ENCODE measurements at places on chromosomes 3 and 15.

DNA sequence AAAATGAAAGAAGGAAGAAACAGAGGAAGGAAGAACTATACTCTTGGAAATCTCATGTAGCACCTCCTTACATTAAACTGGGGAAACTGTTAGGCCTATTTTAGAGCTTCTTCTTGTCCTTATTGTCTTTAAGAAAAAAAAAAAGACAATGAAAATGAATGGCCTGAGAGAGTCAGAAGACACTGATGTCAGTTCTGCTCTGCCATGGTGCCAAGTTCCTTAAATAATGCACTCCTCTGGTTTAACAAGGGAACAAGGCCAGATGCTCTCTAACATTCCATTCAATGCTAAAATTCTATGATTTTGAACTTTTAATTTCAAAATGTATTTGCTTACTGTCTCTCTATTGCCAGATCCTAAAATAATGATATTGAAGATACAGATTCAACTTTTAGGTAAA lies 4.4 kb upstream of the MBNL1 start:
- no peak for DNase-seq

DNA sequence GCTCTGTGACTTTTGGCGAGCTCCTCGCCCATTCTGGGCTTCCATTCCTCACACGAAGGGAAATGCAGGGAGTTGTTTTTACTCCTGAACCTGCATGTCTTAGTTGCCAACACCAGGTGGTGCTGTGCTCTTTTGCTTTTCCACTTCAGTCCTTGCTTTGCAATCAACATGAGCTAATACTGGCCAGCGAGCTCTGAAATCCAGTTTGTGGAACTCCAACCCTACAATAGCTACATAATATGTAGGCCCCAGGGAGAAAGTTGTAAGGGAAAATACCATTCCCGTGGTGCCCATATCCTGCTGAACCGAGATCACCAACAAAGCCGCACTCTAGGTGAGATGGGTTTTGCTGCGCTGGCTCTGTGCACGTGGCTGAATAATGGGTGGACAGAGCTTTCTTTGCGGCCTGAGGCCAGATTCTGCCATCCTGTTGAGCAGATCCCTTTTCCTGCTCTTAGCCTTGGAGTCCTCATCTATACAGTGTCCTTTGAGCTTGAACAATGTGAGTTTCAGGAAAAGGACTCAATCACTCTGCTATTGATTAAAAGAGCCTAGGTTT lies 25.0 kb downstream of the LSM3 start:
- peak; percentile 63 for DNase-seq

GRCh38 chr15:98596131-98596530 lies 52.2 kb upstream of the IGF1R start:
- no peak for DNase-seq

- DNase-seq, result no peak
These were observed 134.9 kb upstream of the ZBTB20 start for GRCh38 chr3:115281697-115282675.

- DNase-seq, result no peak
These were observed 20.6 kb upstream of the RBM5 start for GRCh38 chr3:50068134-50068533.

GRCh38 chr3:168121184-168122017 lies 25.7 kb upstream of the GOLIM4 start:
- no peak for DNase-seq

DNA sequence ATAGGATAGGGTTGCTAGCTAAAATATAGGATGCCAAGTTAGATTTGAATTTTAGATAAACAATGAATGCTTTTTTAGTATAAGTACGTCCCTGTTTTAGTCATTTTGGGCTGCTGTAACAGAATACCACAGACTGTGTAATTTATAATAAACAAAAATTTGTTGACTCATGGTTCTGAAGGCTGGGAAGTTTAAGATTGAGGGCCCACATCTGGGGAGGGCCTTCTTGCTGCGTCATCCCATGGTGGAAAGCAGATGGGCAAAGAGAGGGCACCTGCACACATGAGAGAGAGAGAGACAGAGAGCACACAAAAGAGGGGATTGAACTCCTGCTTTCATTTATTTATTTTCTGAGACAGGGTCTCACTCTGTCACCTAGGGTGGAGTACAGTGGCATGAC lies 246.5 kb downstream of the EPHB1 start:
- no peak for DNase-seq

DNA sequence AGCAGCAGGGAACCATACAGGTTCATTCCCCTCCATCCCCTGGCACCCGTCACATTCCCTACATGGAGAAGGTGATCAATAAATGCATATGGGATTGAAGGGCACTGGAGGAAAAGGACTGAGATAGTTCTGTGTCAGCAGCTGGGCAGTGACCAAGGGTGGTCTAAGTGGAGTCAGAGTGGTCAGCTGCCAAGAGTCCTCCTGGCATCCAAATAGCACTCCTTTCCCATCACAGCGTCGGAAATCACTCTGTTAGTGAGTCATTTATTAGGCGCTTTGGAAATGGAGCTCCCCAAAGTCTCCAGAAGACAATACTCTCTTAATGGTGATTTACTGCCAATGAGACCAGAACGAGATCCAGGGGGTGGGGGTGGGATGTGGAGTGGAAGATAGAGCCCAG lies 6.8 kb upstream of the TRH start:
- DNase-seq, result no peak

GRCh38 chr15:90412356-90413194 lies 24.5 kb downstream of the IQGAP1 start:
- peak; percentile 91 for DNase-seq

DNA sequence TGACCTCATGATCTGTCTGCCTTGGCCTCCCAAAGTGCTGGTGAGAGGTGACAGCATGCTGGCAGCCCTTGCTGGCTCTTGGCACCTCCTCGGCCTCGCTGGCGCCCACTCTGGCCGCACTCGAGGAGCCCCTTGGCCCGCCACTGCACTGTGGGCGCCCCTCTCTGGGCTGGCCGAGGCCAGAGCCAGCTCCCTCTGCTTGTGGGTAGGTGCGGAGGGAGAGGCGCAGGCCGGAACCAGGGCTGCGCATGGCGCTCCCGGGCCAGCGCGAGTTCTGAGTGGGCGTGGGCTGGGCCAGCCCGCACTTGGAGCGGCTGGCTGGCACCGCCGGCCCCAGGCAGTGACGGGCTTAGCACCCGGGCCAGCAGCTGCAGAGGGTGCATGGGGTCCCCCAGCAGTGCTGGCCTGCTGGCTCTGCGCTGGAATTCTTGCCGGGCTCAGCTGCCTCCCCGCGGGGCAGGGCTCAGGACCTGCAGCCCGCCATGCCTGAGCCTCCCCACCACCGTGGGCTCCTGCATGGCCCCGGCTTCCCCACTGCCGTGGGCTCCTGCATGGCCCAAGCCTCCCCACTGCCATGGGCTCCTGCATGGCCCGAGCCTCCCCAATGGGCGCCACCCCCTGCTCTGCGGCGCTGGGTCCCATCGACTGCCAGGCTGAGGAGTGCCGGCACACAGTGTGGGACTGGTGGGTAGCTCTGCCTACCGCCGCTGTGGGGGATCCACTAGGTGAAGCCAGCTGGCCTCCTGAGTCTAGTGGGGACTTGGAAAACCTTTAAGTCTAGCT lies 76.4 kb upstream of the OSBPL11 start:
- DNase-seq, result no peak

DNA sequence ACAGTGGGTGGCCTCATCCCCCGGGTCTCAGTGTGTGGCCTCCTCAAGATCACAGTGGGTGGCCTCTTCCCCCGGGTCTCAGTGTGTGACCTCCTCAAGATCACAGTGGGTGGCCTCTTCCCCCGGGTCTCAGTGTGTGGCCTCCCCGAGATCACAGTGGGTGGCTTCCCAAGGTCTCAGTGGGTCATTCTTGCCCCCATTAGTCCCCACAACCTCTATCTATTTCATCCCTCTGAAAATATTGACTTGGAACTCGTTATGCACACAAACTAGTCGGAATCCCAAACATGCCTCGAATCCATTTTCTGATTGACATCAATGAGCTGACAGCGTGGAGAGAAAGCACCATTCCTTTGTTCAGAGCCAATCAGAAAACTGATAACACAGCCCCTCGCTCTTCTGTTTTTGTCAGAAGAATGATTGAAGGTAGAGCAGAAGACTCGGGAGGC lies 10.8 kb upstream of the SSUH2 start:
- DNase-seq, result no peak

DNA sequence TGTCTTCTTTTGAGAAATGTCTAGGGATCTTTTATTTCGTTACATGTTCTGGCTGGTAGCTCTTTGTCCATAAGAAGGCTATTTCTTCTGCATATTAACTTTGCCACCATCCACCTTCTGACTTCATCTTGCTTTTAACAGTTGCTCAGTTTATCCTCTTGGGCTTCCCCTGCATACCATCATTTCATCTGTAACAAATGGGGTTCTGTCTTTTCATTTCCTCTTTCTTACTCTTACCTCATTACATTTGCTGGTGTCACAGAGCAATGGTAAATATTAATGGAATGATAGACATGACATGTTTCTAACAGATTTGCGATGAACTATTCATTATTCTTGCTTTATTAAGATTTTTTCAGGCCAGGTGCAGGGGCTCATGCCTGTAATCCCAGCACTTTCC lies 62.4 kb downstream of the GASK1A start:
- no peak for DNase-seq

DNA sequence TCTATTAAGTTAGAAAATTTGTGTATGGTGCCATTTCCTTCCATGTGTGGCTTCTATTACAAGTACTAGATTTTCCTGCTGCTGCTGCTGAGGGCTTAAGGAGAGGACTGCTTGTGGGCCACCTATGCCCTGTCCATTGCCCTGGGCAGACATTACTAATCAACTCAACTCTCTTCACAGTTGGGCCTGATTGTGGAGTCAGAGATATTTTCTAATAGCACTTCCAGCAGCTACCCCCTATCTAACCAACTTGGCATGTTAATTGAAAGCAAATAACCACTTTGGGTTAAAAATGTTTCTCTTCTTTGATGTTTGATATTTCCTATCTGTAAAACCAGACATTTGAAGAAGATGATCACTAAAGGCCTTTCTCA lies 242.0 kb downstream of the EDEM1 start:
- no peak for DNase-seq

DNA sequence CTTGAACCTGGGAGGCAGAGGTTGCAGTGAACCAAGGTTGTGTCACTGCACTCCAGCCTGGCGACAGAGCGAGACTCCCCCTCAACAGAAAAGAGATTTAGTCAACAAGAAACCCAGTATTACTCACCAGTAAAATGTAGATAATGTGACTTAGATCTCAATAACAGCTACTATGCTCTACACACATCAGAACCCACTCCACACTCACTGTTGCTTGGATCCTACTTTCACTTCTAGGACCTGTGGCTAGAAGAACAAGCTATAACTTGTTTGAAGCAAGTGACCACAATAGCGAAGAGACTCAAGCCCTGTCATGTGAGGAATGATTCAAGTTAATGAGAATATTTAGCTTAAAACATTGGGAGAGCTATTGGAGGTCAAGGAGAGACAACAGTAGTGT lies 100.7 kb downstream of the ANXA2 start:
- no peak for DNase-seq

GRCh38 chr3:10437272-10437994 lies 68.0 kb downstream of the ATP2B2 start:
- no peak for DNase-seq

DNA sequence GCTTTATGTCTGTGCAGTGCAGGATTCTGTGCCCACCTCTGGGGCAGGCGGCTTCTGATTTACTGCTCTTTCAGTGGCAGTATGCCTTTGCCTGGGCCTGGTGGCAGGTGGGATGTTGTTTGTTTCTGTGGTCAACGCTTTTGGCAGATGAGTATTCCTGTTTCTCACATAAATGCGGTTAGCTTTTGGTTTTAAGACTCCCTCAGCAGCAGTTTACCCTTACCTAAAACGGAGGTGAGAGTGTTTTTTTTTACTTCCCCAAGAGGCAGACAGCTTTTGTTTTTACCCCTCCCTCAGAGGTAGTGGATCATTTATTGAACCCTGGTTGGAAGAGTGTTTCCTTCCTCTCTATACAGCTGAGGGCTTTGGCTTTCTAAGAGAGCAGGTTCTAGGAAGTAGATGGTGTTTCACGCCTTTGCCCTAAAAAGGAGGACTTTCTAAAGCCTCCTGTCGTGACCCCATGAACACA lies 134.1 kb upstream of the PLSCR5 start:
- DNase-seq, result no peak

GRCh38 chr3:125684199-125684598 lies 88.9 kb upstream of the OSBPL11 start:
- DNase-seq, result peak; percentile 34

DNA sequence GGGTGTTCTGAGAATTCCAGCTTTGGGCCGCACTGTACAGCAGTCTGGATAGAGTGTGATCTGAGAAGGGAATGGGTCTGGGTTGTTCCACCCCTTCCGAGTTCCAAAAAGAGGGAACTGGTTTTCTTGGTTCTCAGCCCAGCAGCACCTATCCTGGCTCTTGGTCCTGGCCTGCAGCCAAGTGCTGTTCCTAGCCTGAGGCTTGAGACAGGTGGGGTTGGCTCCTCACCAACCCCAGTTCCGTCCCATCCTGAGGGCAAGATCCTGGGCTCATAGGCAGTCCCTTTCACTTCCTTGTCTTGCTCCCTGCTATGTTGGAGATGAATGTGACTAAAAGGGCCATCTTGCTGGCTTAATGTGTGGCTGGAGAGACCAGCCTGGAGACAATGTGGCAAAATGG lies 15.2 kb downstream of the IVD start:
- DNase-seq, result peak; percentile 90

DNA sequence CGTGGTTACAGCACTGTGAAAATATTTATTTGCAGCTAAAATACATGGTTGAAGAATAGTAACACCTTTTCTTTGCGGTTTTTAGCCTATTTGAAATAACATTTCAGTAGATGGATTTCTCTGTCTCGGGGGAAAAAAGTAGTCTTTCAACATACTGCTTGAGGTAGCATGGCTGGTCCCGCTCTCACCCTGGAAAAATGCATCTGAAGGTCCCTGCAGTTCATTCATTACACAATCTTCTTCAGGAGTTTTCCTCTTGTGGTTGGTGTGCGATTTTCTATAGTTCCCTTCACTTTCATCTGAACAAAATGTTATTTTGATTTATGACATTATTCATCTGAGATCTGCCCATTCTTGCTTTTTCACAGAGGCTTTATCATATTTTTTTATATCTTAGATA lies 75.9 kb downstream of the STRIT1 start:
- no peak for DNase-seq

All from HT-29 (cell line).